ENCODE measurements at places on chromosomes 2 and 18. TPM values are rescaled to one million over a fixed set of nuclear protein-coding genes. Genes with fewer than 3 reads are reported as not detected.
A peak's percentile ranks its signal among the peaks of the same experiment; 100 is the strongest.

The MAP2 gene
- 0.12 TPM for total RNA-seq

The DOK6 gene
- not detected for total RNA-seq

The MCEE gene
- total RNA-seq = 13.5 TPM

The ABCG5 gene
- total RNA-seq = not detected

The ANKRD53 gene
- total RNA-seq = 0.50 TPM

The ZRANB3 gene
- total RNA-seq = 6.5 TPM

- H3K4me3 ChIP-seq = no peak overlapping the region
- no peak overlapping the region for H3K27ac ChIP-seq
- H3K36me3 ChIP-seq = no peaks in the 10 kb centered on the region
- no peaks in the 10 kb centered on the region for H3K27me3 ChIP-seq
- no peak for DNase-seq
- H3K4me1 ChIP-seq = no peaks in the 10 kb centered on the region
Measured at GRCh38 chr2:71699428-71699827, 246.1 kb downstream of the DYSF start.

DNA sequence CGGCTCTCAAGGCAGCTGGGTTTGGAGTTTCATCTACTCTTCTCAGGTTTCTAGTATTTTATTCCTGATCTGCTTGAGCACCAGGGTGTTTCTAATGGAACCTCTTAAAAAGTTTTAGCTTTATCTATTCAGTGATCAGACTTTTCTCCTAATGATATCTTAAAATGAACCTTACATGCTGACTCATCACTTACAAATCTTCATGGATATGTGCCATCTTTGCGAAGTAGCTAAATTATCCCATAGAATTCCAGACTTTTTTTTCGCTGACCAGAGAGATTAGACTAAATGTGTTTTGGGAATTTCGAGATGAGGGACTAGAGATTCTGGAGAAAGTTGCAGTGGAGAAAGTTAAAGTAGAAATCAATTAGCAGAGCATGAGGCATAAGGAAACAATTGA lies 401.0 kb downstream of the GRB14 start:
- DNase-seq = no peak
- no peak overlapping the region for H3K27ac ChIP-seq
- no peak overlapping the region for H3K4me3 ChIP-seq
- H3K4me1 ChIP-seq = no peaks in the 10 kb centered on the region
- no peaks in the 10 kb centered on the region for H3K36me3 ChIP-seq

- H3K4me3 ChIP-seq = no peak overlapping the region
- peaks cover 7% of the 10 kb centered on the region for H3K4me1 ChIP-seq
- H3K36me3 ChIP-seq = no peaks in the 10 kb centered on the region
Measured at GRCh38 chr2:49973436-49973835, 819.1 kb upstream of the FSHR start.

DNA sequence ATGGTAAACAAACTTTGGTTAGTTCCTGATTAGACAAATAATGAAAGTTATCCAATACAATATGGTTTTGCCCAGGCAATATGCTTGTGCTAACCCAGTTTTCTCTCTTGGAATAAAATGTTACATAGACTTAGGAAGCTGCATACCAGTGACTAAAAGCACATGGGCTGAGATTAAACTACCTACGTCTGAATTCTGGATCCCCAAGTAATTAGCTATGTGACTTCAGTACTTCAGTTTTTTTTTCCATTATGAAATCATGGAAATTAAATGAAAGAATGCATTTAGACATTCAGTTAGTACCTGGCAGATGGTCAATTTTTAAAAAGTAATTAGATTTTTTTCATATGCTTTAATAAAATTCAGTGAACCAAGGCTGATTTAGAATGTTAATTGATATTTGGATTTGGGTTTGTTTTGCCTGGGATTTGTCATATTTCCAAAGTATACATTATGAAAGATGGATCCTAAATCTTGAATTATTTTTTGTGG lies 213.9 kb downstream of the PTH2R start:
- no peaks in the 10 kb centered on the region for H3K27me3 ChIP-seq
- H3K27ac ChIP-seq = no peak overlapping the region
- no peak overlapping the region for H3K4me3 ChIP-seq
- no peaks in the 10 kb centered on the region for H3K36me3 ChIP-seq

- no peak for DNase-seq
- peaks cover 1% of the 10 kb centered on the region for H3K4me1 ChIP-seq
- no peaks in the 10 kb centered on the region for H3K27me3 ChIP-seq
- H3K27ac ChIP-seq = no peak overlapping the region
Measured at GRCh38 chr18:21064347-21064746, 47.3 kb downstream of the ROCK1 start.

DNA sequence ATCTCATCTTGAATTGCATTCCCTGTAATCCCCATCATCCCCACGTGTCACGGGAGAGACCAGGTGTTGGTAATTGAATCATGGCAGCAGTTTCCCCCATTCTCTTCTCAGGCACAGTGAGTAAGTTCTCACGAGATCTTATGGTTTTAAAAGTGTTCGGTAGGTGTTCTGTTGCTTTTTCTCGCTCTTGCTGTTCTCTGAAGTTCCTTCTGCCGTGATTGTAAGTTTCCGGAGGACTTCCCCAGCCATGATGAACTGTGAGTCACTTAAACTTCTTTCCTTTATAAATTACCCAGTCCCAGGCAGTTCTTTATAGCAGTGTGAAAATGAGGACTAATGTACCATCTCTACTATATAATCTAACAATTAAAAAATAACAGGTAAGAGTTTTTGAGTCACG lies 409.9 kb upstream of the NRXN1 start:
- no peaks in the 10 kb centered on the region for H3K36me3 ChIP-seq
- H3K4me1 ChIP-seq = no peaks in the 10 kb centered on the region
- no peak for DNase-seq

DNA sequence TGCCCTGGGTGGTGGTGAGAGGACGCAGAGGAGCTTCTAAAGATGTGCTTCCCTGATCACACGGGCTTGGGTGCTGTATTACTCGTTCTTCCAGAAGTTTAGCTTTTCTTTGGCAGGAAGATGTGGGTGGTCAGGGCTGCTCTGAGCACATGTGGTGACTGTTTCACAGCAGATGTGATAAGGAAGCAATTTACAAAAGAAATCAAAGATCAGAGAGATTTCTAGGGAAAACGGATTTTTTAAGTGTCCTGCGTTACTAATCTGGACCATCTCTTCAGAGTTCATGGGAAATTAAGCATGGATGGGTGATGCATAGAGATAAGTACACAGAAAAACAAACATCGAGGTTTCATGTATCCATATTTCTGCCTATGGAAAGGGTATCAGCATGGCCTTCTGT lies 99.4 kb downstream of the WDSUB1 start:
- no peak overlapping the region for H3K27ac ChIP-seq
- no peak for DNase-seq
- no peak overlapping the region for H3K4me3 ChIP-seq
- peaks cover 13% of the 10 kb centered on the region for H3K4me1 ChIP-seq
- no peaks in the 10 kb centered on the region for H3K36me3 ChIP-seq
- H3K27me3 ChIP-seq = no peaks in the 10 kb centered on the region

- H3K27me3 ChIP-seq = no peaks in the 10 kb centered on the region
- DNase-seq = no peak
- H3K4me1 ChIP-seq = peaks cover 2% of the 10 kb centered on the region
- H3K4me3 ChIP-seq = no peak overlapping the region
Measured at GRCh38 chr2:28689771-28690170, 61.9 kb upstream of the PPP1CB start.

- H3K4me3 ChIP-seq = no peak overlapping the region
- no peaks in the 10 kb centered on the region for H3K36me3 ChIP-seq
- H3K27me3 ChIP-seq = peaks cover 24% of the 10 kb centered on the region
- H3K4me1 ChIP-seq = no peaks in the 10 kb centered on the region
- no peak overlapping the region for H3K27ac ChIP-seq
- DNase-seq = no peak
Measured at GRCh38 chr18:3869848-3870247, 419.9 kb downstream of the TGIF1 start.

GRCh38 chr2:140998017-140998416 lies 1132.8 kb downstream of the LRP1B start:
- no peak for DNase-seq
- H3K4me1 ChIP-seq = no peaks in the 10 kb centered on the region
- H3K4me3 ChIP-seq = no peak overlapping the region
- H3K27me3 ChIP-seq = no peaks in the 10 kb centered on the region
- no peaks in the 10 kb centered on the region for H3K36me3 ChIP-seq
- H3K27ac ChIP-seq = no peak overlapping the region

DNA sequence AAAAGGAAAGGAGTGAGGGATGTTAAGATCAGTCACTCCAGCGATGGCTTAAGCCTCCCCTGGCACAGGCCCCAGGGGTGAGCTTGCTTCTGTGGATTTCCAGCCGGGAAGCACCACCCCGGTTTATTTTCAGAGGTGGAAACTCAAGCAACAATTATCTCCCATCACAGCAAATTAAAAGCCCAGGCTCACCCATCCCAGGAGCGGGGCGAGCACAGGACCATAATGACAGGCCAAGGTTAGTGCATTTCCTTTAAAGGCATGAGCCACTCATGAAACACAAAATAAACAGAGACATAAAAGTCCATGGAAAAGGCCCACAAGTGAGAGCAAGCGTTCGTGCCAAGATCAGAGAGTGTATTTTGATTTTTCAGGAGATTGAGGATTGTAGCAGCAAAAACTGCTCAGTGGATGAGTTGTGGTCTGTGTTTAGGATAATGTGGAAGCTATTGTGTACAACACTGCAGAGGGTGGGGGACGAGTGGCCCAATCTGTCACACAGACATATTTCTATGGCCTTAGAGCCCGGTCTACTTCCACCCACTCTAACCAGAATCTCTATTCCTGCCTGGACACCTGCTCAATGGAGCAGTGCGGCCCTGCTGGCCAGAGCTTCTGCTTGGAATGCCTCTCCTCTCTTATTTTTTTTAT lies 111.4 kb upstream of the CDC42EP3 start:
- peaks cover 6% of the 10 kb centered on the region for H3K36me3 ChIP-seq
- DNase-seq = no peak
- no peaks in the 10 kb centered on the region for H3K4me1 ChIP-seq
- H3K27ac ChIP-seq = no peak overlapping the region
- H3K27me3 ChIP-seq = peaks cover 2% of the 10 kb centered on the region

GRCh38 chr2:181457741-181458425 lies 697 bp downstream of the ITGA4 start:
- H3K36me3 ChIP-seq = peaks cover 52% of the 10 kb centered on the region
- DNase-seq = peak; percentile 53
- H3K4me3 ChIP-seq = peak overlapping the region; percentile 95
- peaks cover 53% of the 10 kb centered on the region for H3K4me1 ChIP-seq

- peaks cover 31% of the 10 kb centered on the region for H3K27me3 ChIP-seq
- H3K4me1 ChIP-seq = peaks cover 10% of the 10 kb centered on the region
- no peak overlapping the region for H3K4me3 ChIP-seq
Measured at GRCh38 chr2:104660991-104661390, 192.9 kb upstream of the POU3F3 start.

DNA sequence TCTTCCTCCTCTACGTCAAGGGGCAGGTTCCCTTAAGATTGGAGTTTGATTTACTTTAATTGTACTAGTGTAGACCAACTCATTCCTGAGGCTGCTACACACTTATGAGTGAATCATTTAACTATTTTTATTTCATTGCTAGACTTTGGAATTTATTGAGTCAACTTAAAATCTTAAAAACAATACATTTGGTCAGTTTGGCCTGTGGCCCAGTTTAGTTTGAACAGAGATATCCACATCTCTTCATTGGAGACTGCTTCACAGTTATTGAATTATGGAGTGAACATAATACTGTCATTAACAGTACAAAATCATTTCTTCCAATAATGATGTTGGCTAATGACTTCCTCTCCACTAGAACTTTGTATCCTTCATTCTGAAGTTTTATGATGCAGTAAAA lies 34.5 kb upstream of the STPG4 start:
- no peak for DNase-seq
- no peak overlapping the region for H3K4me3 ChIP-seq
- H3K36me3 ChIP-seq = no peaks in the 10 kb centered on the region
- H3K27ac ChIP-seq = no peak overlapping the region
- H3K27me3 ChIP-seq = peaks cover 10% of the 10 kb centered on the region
- H3K4me1 ChIP-seq = no peaks in the 10 kb centered on the region

DNA sequence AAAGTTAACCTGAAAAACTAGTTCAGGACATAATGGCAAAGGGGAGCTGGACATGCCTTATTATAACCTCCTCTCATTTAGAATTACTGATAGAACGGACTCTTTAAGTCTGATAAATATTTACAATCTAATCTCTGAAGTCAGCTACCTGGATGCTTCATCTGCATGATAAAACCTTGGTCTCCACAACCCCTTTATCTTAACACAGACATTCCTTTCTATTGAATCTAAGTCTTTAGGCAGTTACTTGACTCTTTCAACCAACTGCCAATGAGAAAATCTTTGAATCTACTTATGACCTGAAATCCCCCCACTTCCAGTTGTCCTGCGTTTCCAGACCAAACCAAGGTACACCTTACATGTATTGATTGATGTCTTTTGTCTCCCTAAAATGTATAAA lies 191.2 kb upstream of the LRRTM4 start:
- H3K27me3 ChIP-seq = no peaks in the 10 kb centered on the region
- no peaks in the 10 kb centered on the region for H3K4me1 ChIP-seq
- H3K4me3 ChIP-seq = no peak overlapping the region
- no peaks in the 10 kb centered on the region for H3K36me3 ChIP-seq
- DNase-seq = no peak

- no peaks in the 10 kb centered on the region for H3K4me1 ChIP-seq
- no peak overlapping the region for H3K4me3 ChIP-seq
- no peak overlapping the region for H3K27ac ChIP-seq
- no peaks in the 10 kb centered on the region for H3K36me3 ChIP-seq
- no peak for DNase-seq
Measured at GRCh38 chr2:16684676-16685339, 19.2 kb upstream of the CYRIA start.

- no peak overlapping the region for H3K4me3 ChIP-seq
- no peak overlapping the region for H3K27ac ChIP-seq
- no peak for DNase-seq
- H3K4me1 ChIP-seq = no peaks in the 10 kb centered on the region
- no peaks in the 10 kb centered on the region for H3K36me3 ChIP-seq
- no peaks in the 10 kb centered on the region for H3K27me3 ChIP-seq
Measured at GRCh38 chr2:67667054-67667908, 270.1 kb downstream of the ETAA1 start.
